ENCODE measurements at places on chromosomes 16 and 17.

DNA sequence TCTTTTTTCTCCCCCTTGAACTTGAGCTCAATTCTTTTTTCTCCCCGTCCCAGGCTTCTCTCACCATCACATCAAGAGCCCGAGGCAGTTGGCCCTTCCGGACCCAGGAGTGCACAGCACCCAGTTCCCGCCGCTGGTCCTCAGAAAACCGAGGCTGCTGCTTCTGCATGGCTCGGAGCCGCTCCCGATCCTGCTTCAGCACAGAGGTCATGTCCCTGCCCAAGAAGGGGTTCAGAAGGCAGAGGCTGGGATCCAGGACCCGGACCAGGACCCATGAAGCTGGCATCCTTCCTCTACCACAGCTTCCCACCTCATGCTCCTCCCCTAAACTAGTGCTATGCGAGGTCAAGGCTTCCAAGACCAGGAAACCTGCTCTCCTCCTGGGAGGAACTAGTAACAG lies 10.5 kb downstream of the PER1 start:
- no peak for DNase-seq

DNA sequence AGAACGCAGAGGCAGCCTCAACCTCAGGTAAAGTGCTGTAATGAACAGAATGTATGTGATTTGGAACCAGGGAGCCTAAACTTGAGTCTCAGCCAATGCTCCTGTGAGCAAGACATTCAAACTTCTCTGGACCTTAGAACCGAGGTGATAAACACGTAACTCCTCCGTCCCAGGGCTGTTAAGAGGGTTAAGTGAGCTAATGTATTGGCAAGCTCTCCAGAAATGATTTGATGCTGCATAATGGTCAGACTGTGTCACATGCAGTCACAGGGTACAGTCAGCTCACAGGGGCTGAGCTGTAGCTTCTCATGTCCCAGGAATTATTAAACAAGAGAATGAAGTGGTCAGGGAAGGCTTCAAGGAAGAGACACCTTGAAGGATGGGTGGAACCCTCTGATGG lies 10.0 kb upstream of the SLC4A1 start:
- no peak for DNase-seq

DNA sequence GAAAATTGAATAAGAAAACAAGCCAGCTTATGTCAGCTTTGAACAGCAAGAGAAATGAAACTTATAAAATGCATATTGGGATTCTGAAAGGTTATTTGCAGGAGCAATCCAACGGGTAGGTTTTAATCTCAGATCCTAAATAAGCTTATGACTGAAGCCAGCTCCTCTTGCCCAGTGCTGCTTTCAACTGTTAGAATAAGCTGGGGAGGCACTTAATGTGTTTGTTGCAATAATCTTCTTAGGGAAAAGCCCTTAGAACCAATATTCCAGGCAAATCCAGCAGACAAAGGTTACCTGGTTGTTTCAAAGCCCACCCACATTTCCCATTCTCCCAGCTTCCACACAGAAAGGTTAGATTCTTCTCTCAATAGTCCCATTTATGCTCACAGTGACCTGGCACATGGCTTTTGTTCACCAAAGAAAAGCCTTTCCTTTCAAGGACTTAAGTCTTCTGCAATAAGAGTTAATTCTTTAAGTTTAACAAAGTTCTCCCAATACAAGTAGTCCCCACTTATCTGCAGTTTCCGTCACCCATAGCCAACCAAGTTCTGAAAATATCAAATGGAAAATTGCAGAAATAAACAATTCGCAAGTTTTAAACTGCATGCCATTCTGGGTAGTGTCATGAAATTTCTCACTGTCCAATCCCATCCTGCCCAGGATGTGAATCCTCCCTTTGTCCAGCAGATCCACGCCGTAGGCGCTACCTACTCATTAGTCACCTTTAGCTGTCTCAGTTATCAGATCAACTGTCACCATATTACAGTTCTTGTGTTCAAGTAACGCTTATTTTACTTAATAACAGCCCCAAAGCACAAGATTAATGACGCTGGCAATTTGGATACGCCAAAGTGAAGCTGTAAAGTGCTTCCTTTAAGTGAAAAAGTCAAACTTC lies 5.9 kb downstream of the TEX2 start:
- DNase-seq: no peak

- DNase-seq: no peak
Observed at GRCh38 chr17:44960691-44961090, 7.4 kb downstream of the C1QL1 start.

DNA sequence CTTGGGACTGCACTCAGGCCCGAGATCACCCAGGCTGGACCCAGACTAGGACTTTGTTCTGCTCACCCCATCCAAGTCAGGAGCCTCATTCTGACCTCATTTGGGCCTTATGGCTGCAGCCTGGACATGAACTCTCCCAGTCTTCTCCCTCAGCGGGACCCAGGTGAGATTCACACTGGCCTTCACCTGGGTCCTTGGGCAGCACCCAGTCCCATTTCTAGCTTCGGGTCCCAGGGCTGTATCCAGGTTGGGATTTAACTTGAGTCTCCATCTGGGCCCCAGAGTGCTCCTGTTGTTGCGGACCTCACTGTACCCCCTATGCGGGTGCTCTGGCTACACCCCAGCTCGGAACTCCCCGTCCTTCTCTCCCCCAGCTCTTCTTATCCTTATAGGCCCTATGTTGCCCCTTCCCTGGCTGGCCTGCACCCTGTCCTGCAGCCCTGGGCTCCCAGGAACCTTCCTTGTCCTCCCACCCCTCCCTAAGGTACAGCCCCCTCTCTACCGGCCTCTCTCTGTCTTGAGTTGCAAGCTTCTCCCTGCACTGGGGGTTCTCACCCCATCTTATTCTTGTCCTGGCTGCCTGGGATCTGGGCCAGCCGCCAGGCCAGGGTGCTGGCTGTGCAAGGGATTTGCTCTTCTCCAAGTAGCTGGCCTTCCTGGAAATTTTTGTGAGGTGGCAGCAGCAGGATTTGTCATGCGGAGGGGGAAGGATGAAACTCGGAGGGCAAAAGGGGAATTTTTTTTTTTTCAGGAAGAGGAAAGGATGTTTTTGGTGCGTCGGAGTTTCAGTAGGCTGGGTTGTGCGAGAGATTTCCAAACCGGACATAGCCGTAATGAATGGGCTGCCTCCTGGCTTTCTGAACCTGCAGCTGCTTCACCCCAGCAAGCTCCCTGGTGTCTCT lies 904 bp downstream of the MAP2K3 start:
- no peak for DNase-seq

- DNase-seq: no peak
Observed at GRCh38 chr17:630801-631200, 83.8 kb downstream of the VPS53 start.

GRCh38 chr16:88315543-88316105 lies 67.1 kb upstream of the ZNF469 start:
- DNase-seq: peak; percentile 99

DNA sequence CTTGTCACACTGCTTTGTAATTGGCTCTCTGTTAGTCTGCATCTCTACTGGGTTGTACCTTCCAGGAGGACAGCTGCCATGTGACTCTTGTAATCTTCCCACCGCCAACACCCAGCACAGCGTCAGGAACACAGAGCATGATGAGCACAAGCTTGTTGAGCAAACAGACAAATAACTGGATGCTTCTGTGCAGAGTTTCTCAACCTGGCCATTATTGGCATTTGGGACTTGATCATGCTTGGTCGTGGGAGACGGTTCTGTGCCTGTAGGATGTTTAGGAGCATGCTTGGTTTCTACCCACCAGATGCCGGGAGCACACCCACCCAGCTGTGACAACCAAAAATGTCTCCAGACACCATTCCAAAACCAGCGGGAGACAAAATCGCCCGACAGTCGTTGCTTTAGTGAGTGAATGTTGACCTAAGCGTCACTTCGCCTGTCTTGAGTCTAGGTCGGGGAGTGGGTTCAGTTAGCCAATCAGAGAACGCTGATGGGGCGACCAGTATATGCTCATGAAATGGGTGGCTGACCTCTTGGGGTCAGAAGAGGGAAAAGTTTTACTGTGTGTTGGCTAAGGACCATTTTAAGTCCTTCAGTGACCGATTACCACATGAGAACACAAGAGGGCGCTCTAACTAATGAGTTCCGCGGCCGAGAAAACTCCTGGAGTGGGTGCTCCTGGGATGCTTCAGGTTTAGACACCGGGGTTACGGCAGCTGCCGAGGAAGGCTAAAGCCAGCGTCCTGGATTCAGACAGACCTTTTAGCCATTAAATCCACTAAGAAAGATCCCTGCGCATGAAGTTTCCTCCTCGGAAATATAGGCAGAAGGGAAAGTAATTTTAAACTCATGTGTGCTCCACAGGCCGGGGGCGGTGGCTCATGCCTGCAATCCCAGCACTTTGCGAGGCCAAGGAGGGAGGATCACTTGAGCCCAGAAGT lies 57.8 kb upstream of the TEX2 start:
- peak; percentile 55 for DNase-seq

DNA sequence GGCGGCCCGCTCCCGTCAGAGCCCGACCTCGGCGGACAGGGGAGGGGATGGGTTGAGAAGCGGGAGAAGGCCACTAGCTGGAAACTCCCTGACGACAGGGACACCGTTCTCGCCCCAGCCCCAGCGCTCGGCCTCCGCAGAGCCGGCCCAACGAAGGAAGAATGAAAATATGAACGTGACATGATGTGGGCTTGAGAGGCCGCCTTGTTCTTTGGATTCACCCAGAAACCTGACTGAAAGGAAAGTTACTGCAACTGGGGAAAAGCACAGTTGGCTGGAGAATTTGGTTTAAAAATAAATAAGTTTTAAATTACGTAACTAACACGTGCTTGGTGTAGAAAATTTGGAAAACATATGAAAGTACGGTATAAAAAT lies 21.1 kb downstream of the NPTX1 start:
- peak; percentile 69 for DNase-seq

DNA sequence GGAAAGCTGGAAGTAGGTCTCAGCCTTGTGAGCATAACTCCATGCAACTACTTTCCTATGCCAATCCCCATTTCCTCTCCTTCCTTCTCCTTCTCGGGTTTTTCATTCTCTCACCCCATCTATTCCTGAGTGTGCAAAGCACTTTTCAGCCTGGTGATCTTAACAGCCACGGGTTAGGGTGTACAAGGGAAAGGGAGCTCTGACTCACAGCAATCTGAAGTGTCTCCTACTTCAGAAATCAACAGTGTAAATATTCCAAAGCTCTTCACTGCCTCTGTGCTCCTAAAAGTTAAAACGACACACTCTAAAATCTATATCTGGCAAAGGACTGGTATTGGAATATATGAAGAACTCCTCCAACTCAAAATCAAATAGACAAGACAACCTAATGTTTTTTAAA lies 268.0 kb upstream of the IRX3 start:
- DNase-seq: no peak

GRCh38 chr17:21573961-21574610 lies 118.2 kb upstream of the KCNJ18 start:
- no peak for DNase-seq

GRCh38 chr17:76547183-76547641 lies 7.4 kb downstream of the PRCD start:
- no peak for DNase-seq

GRCh38 chr17:32124985-32125847 lies 17.1 kb upstream of the RHOT1 start:
- no peak for DNase-seq

GRCh38 chr17:79796763-79797491 lies at the start of gene CBX8:
TSS of gene CBX8 (minus strand) at chr17:79797077. CDS start at chr17:79796998, 79 bp downstream.
- DNase-seq: peak; percentile 96

DNA sequence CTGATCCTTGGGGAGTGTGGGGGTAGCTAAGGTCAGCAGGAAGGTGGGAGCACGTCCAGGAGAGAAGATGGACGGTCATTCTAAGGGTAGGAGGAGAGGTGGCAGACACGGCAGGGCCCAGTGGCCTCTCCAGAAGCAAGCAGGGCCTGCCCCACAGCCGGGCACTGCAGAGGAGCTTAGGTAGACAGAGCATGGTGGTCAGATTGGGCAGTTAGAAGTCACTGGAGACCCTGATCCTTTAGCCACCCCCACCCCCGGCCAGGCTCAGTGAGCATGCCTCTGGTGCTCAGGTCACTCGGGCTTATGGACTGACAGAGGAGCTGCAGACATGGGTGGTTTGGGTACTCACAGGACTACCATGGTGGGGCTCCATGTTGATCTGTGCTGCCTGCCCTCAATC lies 26.3 kb downstream of the NLRP1 start:
- DNase-seq: no peak

DNA sequence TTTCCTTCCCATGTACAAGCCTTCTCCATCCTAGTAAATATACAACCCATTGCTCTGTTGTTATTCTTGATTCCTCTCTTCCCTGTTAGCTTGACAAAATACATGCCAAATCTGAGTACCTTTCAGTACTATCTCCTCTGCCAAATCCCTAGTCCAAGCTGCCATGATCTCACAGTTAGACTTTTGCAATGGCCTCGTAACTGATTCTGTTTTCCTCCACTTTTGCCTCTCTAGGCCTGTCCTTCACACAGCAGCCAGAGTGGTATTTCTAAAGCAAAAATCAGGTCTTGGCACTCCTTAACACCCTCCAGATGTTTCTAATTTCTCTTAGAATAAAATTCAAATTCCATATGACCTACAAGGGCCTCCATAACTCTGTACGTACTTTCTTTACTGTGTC lies 153.0 kb upstream of the RBL2 start:
- no peak for DNase-seq

DNA sequence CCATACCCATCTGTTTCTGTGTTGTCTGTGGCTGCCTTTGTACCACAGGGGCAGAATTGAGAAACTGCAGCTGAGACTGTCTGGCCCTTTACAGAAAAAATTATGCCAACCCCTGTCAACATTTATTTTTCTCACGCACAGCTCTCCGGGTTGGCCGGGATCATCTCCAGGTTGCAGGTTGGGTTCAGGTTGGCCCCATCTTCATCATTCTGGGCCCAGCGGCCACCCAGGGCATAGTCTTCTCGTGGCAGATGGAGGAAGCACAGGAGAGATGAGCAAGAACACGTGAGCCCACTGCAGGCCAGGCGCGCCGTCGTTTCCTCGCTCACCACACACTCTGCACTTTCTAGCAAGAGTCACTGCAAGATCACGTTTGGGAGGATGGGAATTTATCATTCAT lies 66.1 kb upstream of the SEC14L1 start:
- DNase-seq: no peak

DNA sequence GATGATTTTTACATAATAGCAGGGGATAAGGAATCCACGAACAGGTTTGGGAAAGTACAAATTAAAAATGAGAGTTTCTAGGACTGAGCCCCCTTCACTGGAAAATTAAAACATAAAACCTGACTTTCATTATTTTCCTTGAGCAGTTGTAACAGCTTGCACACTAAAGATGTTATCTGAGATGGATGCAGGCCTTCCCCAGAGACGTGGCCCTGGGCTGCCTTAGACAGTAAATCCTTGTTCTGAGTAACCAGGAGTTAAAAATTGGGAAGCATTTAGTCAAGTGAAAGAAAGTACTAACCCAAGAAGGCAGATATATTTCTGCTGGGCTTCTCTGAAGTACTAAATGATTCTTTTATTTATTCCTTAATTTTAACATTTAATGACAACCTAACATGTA lies 432.2 kb upstream of the KIF2B start:
- DNase-seq: no peak

GRCh38 chr16:53925107-53925410 lies 221.1 kb downstream of the FTO start:
- DNase-seq: no peak

Data from 8988T (cell line).